COR-L47 (cell line): ENCODE measurements at places on chromosomes 2 and 18.

DNA sequence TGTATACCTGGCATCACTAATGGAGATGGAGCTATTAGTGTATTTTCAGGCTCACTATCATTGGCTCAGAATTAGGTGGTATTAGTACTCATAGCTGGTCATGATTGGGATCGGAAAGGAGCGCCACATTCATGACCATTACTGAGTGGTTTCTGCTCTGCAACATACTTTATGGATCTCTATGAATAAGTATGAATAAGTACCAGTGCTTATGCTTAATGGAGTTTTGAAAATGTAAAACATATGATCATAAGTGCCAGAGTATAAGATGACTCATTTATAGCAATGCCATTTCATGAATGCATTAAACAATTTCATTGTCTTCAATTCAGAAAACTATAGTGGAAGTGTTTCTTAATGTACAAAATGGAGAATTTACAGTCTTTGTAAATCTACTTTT lies 156.7 kb downstream of the GALNT3 start:
- DNase-seq, result no peak

DNA sequence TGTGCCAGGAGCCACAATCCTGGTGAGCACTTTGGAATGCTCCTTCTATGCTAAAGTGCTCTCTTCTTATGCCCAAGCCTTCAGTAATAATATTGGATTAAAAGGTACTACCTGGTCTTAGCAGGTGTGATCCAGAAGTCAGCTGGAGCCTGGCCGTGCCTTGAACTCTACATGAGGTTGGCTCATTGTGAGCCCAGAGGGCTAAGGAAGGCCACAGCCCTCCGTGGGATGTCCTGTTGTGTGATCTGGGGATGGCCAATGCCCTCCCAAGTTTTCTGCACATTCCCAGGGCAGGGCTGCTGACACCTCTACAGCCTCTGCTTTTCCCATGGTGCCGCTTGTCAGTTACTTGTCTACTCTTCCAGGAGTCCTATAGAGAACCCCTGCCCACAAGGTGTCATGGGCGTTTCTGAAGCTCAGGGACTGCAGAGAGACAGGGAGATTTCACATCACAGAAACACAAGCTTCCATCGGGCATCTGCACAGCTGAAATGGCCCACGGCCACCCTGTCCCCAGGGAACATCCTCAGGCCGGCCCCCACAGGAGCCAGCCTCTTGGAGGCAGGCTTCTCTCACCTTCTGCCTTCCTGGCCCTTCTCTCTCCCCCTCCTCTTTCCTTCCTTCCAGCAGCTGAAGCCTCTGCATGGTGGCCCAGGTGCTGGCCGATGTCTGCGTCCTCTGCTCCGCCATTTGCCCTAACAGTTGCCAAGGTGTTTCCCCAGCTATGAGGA lies 27.3 kb upstream of the GPR55 start:
- DNase-seq, result no peak

- no peak for DNase-seq
These were observed 131.6 kb upstream of the DLGAP1 start for GRCh38 chr18:4586731-4587130.

- no peak for DNase-seq
These were observed 131.2 kb downstream of the TRIB2 start for GRCh38 chr2:12847694-12848575.

- DNase-seq, result no peak
These were observed 32.9 kb upstream of the EHBP1 start for GRCh38 chr2:62672601-62673000.

DNA sequence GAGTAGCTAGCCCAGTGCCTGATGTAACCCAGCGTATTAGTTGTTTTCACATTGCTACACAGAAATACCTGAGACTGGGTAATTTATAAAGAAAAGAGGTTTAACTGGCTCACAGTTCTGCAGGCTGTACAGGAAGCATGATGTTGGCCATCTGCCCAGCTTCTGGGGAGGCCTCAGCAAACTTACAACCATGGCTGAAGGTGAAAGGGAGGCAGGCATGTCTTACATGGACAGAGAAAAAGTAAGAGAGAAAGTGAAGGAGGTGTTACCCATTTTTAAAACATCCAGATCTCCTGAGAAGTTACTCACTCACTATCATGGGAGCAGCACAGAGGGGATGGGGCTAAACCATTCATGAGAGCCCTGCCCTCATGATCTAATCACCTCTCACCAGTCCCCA lies 6.1 kb upstream of the CYRIA start:
- DNase-seq, result no peak
